ENCODE measurements at places on chromosomes 12 and 14.

- DNase-seq: no peak
Measured at GRCh38 chr12:42660968-42661937, 71.7 kb upstream of the PRICKLE1 start.

GRCh38 chr12:69397978-69398377 is 38.4 kb downstream of the YEATS4 start:
- DNase-seq: no peak

DNA sequence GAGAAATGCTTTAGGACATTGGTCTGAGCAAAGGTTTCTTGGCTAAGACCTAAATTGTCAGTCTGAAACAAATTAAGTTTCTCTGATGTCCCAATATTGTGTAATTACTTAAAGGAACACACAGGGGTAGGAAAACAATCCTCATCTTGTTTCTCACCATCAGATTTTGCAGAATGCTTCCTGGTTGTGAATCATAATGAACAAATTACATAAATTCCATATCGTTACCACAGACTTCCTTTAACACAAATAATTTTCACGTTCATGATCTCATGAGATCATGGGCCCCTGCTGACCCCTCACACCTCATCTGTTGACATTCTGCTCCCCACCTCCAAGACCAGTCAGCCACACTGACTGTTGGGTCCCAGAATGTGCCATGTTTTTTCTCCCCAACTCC is 194.1 kb downstream of the MON2 start:
- no peak for DNase-seq

- DNase-seq: peak; percentile 50
Measured at GRCh38 chr12:123142518-123142840, 8.4 kb downstream of the PITPNM2 start.

GRCh38 chr12:32586390-32586789 is 92.7 kb upstream of the DNM1L start:
- DNase-seq: no peak

- peak; percentile 4 for DNase-seq
Measured at GRCh38 chr12:112987561-112987960, 9.2 kb downstream of the OAS2 start.
